ENCODE measurements at places on chromosomes 7 and 10. TPM values are rescaled to one million over a fixed set of nuclear protein-coding genes. Genes with fewer than 3 reads are reported as not detected.

ZNF425 gene
- total RNA-seq: 0.70 TPM

AOAH gene
- 1.8 TPM for total RNA-seq

ASZ1 gene
- not detected for total RNA-seq

CPN1 gene
- total RNA-seq: not detected

CPA4 gene
- total RNA-seq: not detected

TTYH3 gene
- total RNA-seq: 12.8 TPM

PIP4K2A gene
- 10.7 TPM for total RNA-seq

UPK3B gene
- total RNA-seq: 238 TPM

RAMP3 gene
- total RNA-seq: 55.5 TPM

POLR2J2 gene
- total RNA-seq: 12.9 TPM

PTF1A gene
- not detected for total RNA-seq

LRRC17 gene
- total RNA-seq: 6.3 TPM

DYDC2 gene
- not detected for total RNA-seq

SLIT1 gene
- 0.61 TPM for total RNA-seq

GATA3 gene
- total RNA-seq: 2.9 TPM

AIFM2 gene
- total RNA-seq: 18.1 TPM

GIMAP1 gene
- total RNA-seq: 7.3 TPM

OR6B1 gene
- not detected for total RNA-seq

GSTK1 gene
- 278 TPM for total RNA-seq

ELN gene
- 34.3 TPM for total RNA-seq

SEMA3A gene
- total RNA-seq: 0.32 TPM

ELFN1 gene
- 18.6 TPM for total RNA-seq

CALML3 gene
- total RNA-seq: not detected

NCF1 gene
- 1.9 TPM for total RNA-seq

ANKRD7 gene
- 0.43 TPM for total RNA-seq

IL15RA gene
- 6.0 TPM for total RNA-seq

ZMIZ2 gene
- 41.4 TPM for total RNA-seq

INMT gene
- total RNA-seq: 54.7 TPM

PKD1L1 gene
- 1.8 TPM for total RNA-seq

GLCCI1 gene
- 8.6 TPM for total RNA-seq

DRGX gene
- not detected for total RNA-seq

EN2 gene
- total RNA-seq: not detected

EIF4H gene
- 173 TPM for total RNA-seq

TAS2R4 gene
- total RNA-seq: 0.67 TPM

ADIRF gene
- total RNA-seq: 41.1 TPM

NODAL gene
- total RNA-seq: not detected

SPDYE1 gene
- total RNA-seq: not detected

MYH16 gene
- total RNA-seq: not detected

SLC35G1 gene
- 2.0 TPM for total RNA-seq

HOXA6 gene
- not detected for total RNA-seq

TMEM273 gene
- 15.9 TPM for total RNA-seq

ARMH3 gene
- total RNA-seq: 28.5 TPM

NT5C2 gene
- 34.9 TPM for total RNA-seq

GDF2 gene
- total RNA-seq: not detected

SPDYE17 gene
- not detected for total RNA-seq

CACNA2D1 gene
- total RNA-seq: 42.7 TPM

MYL10 gene
- not detected for total RNA-seq

SERPINE1 gene
- 5.0 TPM for total RNA-seq

FOXI2 gene
- total RNA-seq: 0.29 TPM

SDK1 gene
- total RNA-seq: 2.2 TPM

SMC3 gene
- total RNA-seq: 29.2 TPM

EBLN1 gene
- not detected for total RNA-seq

GAD2 gene
- not detected for total RNA-seq

OPN1SW gene
- not detected for total RNA-seq
